ENCODE measurements at places on chromosomes 16 and 17.

DNA sequence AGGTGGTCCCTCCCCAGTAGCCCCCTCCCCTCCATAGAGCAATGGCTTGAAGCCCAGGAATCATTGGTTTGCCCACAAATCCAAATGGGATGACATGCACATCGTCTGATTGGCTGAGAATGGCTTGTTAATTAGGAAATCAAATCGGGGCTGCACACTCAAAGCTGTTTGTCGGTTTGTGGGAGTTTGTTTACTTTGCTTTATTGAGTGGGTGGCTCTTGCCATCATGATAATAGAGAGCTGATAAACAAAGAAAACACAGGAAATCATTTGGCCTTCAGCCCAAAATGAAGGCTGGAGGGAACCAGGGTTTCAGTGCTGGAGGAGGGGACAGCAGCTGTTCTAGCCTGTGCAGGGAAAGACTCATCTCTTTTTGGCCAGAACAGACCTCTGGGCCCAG, 316.3 kb downstream of the CBLN1 start:
- no peak for DNase-seq

- DNase-seq: no peak
Observed at GRCh38 chr17:66811683-66812054, 23.2 kb upstream of the CACNG5 start.

- DNase-seq: no peak
Observed at GRCh38 chr16:77396461-77396860, 38.4 kb downstream of the ADAMTS18 start.

DNA sequence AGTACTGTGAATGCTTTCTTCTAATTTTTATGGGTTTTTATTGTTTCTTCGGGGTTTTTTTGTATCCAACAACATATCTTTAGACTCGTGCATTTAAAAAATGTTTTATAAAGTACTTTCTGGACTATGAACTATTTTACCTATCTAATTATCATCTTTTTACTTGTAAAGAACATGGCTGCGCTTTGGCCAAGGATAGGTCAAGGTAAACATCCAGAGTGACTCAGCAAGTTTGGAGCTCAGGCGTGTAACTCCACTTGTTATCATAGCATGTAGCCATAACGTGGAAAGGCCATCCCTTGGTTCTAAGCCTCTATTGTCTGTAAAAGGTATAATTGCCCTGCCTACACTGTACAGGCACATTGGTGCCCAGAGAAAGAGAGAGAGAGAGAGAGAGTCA, 818.0 kb upstream of the GOT2 start:
- no peak for DNase-seq

- no peak for DNase-seq
Observed at GRCh38 chr17:16313139-16314090, 39.9 kb downstream of the CENPV start.

GRCh38 chr17:80881306-80881705, 110.3 kb upstream of the CHMP6 start:
- no peak for DNase-seq

- DNase-seq: no peak
Observed at GRCh38 chr16:47873434-47873833, 282.4 kb downstream of the ABCC12 start.

GRCh38 chr17:17710728-17711541, 29.7 kb downstream of the RAI1 start:
- DNase-seq: no peak

Measured in stimulated activated CD4-positive, alpha-beta T cell treated with anti-CD3 and anti-CD28 coated beads, Interleukin-4, amount 100 ng/mL, for 24 hours (primary cell).